ENCODE measurements at places on chromosomes 16 and 17. TPM values are rescaled to one million over a fixed set of nuclear protein-coding genes. Genes with fewer than 3 reads are reported as not detected.

The BANP gene
- total RNA-seq = 40.8 TPM

DNA sequence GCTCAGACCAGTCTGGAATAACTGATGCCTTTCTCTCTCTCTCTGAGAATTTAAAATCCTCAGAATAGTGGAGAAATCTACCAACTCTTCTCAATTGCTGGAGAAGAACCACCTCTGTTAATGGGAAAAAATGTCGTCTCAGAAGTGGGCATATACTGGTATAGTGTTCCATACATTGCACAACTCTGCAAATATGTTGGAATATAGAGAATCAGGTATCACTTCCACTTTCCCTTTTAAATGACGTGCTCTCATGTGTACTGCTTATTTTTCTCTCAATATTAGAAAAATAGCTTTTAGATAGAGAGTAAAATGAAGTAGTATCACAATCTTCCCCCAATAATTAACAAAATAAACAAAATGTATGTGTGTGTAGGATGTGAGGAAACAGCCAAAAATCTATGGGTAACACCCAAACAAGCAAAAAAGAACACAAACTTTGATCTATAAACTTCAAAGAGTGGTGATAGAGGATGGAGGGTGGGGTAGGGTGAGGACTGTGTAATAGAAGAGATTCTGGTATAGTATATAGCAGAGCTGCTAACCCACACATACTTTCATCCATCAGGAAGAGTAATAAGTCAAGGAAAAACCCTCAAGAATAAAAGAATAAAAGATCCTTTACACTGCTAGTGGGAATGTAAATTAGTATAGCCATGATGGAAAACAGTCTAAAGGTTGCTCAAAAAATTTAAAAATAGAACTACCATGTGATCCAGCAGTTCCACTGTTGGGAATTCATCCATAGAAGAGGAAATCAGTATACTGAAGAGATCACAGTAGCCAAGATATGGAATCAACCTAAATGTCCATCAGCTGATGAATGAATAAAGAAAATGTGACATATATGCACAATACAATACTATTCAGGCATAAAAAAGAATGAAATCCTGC, 46.9 kb downstream of the NFATC3 start:
- no peak for DNase-seq

The TBC1D16 gene
- total RNA-seq = 16.3 TPM

The GNG13 gene
- not detected for total RNA-seq

DNA sequence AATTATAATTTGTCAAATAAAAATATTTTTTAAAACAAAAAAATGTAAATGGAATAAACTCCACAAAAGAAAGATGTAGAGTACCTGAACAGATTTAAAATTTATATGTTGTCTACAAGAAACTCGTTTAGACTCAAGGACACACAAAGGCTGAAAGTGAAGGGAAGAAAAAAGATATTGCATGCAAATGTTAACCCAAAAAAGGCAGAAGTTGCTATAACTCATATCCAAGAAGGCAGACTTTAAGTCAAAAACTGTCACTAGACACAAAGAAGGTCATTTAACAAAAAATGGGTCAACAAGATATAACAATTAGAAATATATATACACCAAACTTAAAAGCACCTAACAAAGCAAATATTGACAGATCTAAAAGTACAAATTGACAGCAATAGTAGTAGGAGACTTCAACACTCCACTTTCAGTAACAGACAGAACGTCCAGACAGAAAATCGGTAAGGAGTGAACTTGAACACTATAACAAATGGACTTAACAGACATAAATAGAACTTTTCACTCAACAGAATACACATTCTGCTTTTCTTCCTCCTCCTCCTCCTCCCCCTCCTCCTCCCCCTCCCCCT, 40.8 kb upstream of the MYLK3 start:
- DNase-seq = no peak

The MYL4 gene
- 4.1 TPM for total RNA-seq

- DNase-seq = peak; percentile 6
These were observed 1.5 kb downstream of the IRX5 start for GRCh38 chr16:54932021-54932660.

DNA sequence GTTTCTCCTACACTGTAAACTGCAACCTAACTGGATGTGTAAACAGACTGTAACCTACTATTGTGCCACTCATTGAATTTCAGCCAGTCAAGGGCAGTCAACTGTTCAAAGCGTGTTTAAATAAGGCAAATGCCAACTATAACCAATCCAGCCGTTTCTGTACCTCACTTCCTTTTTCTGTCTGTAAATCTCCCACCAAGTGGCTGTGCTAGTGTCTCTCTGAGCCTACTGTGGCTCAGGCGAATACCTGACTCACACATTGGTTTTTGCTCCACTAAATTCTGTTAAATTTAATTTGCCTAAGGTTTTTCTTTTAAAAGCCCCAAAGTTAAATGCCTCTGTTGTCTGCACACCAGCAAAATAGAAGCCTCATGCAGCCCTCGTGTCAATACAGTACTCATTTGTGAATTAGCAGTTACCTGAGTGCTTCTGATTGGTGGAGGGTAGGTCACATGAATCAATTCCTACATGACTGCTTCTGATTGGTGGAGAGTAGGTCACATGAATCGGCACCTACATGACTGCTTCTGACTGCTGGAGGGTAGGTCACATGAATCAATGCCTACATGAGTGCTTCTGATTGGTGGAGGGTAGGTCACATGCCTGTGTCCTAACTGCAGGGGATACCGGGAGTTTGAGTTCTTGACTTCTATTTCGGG, 31.1 kb upstream of the CCR7 start:
- no peak for DNase-seq

- no peak for DNase-seq
These were observed 9.8 kb downstream of the ITGAM start for GRCh38 chr16:31269541-31269940.

GRCh38 chr16:866252-866896, 65.8 kb upstream of the GNG13 start:
- DNase-seq = no peak

The KRTAP2-1 gene
- not detected for total RNA-seq

- no peak for DNase-seq
These were observed 6.5 kb upstream of the KLHL36 start for GRCh38 chr16:84641643-84642358.

- peak; percentile 34 for DNase-seq
These were observed 23.7 kb upstream of the KDM8 start for GRCh38 chr16:27179500-27180072.

The C17orf78 gene
- not detected for total RNA-seq

GRCh38 chr17:8117980-8118768, at the start of gene ALOXE3:
TSS of gene ALOXE3 (minus strand) at chr17:8118514. CDS start at chr17:8117990, 524 bp downstream.
- DNase-seq = no peak

- DNase-seq = no peak
These were observed 7.6 kb downstream of the CA10 start for GRCh38 chr17:52150935-52151334.

GRCh38 chr16:8905168-8905762, 23.1 kb downstream of the LITAFD start:
- DNase-seq = no peak

DNA sequence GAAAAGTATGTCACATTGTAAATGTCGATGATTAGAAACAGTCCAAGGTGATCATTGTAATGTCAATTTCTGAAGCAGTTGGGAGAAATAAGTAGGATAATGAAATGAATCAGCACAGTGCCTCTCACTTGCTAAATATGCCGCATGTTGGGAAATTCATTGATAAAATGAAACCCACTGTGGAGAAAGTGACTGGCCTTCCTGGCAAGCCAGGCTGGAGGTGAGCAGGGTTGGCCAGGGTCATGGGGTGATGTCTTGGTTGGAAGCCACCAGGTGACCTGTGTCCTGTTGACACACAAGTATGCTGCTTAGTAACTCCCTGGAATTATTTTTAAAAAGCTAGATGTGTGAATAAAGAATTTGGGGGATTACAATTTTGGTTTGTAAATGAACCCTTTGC, 14.9 kb upstream of the WNT9B start:
- no peak for DNase-seq

The KCTD19 gene
- total RNA-seq = under 0.01 TPM

DNA sequence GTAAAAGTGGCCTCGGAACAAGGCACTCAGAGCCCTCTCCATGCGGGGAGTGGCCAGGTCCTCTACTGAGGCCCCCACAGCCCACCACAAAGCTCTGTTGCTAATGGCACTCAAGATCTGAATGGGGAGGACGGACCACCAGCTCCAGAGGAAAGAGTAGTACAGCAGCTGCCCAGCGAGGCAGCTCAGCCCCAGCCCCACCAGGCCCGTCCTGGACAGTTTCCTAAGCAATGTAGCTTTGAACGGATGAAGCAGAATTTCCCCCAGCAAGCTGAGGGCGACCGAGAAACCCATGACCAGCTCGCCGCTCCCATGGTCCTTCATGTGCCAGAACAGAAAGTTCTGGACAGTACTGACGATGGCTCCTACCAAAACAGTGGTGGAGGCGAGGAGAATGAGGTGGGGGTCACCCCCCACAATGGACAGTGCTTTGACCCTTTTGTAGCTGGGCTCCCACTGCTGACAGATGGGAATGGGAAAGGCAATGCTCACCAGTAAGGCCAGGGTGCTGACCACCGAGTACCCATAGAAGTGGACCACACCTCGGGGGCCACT, 1.5 kb downstream of the MFSD6L start:
- DNase-seq = no peak

The DNAH17 gene
- total RNA-seq = under 0.01 TPM

- DNase-seq = no peak
These were observed 24.9 kb upstream of the RHBDL3 start for GRCh38 chr17:32240750-32241149.

DNA sequence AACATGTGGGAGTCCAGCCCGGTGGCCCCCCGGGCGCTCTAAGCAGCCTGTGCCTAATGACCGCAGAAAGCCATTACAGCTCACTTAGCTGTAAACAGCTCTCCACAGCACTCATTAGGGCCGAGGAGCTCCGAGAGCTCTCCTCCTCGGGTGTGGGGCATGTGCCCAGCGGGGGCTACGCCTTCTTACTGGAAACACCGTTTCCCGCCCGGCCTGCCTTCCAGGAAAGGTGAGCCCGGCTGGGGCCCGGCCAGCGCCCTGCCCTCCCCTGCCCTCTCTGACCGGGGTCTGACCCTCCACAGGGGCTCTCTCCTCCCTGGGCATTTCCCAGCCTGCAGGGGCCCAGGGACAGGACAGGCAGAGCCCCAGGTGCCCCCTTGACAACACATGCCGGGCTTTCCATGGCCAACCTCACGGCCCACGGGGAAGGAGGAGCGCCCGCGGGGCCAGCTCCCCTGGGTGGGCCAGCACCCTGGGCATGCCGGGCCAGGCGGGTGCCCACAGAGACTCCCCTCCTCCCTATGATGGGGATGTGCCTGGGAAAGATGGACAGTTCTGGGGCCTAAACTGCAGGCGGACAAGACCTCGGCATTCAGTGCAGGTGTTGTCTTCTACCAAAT, 72.6 kb downstream of the SDK2 start:
- no peak for DNase-seq
